ENCODE measurements at places on chromosomes 7 and 10.

DNA sequence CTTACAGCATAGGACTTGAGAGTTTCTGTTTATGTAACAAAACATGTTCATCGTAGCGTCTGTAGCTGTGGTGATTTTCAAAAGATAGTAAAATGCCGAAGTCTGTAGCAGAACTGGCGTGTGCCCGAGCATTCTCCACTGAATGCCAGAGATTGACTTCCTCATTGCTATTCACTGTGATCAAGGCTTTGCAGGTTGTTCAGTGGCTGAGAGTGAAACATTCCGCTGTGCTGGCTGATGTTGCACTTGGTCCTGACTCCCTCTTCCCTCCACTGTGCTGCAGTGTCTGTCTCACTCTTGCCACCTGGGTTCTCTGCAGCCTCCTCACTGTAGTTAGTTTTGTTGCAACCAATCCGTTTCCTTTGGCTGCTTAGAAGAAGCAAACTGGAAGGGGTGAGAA is 37.6 kb downstream of the FHIP2A start:
- DNase-seq, result no peak

DNA sequence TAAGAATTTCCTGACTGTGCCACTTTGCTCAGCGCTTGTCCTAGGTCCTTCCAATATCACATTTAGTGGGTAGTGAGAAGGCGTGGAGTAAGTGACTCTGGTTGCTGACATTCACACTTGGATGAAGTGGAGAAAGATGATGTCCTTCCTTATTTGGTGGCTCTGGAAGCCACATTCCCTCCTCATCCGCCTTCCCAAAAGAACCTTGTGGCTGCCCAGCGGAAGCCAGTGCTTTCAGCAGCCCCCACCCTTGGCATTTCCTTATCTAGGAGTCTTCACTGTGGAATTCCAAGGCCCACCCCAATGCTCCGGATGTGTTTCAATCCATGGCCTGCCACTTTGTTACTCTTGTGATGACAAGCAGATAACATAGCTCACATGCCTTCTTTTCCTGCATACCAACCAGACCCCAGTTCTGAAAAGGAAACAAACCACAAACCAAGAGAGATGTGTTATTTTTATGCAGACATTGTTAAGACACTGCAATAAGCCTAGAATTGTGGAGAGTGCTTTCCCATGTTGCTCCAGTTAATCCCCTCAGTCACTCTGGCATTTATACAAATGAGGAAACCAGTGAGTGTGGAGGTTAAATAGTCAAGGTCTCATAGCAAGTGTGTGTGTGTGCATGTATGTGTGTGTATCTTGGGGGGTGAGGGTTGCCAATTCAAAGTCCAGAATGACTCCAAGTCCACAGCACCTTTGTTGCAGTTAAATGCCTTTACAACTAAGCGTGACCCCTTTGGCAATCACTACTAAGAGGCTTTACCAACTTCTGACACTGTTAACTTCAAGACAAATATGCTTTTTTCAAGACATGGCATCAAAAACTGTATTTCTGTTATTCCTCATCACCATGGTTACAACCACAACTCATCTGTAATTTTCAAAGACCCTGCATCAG is 10.3 kb upstream of the ANKRD1 start:
- DNase-seq, result no peak

DNA sequence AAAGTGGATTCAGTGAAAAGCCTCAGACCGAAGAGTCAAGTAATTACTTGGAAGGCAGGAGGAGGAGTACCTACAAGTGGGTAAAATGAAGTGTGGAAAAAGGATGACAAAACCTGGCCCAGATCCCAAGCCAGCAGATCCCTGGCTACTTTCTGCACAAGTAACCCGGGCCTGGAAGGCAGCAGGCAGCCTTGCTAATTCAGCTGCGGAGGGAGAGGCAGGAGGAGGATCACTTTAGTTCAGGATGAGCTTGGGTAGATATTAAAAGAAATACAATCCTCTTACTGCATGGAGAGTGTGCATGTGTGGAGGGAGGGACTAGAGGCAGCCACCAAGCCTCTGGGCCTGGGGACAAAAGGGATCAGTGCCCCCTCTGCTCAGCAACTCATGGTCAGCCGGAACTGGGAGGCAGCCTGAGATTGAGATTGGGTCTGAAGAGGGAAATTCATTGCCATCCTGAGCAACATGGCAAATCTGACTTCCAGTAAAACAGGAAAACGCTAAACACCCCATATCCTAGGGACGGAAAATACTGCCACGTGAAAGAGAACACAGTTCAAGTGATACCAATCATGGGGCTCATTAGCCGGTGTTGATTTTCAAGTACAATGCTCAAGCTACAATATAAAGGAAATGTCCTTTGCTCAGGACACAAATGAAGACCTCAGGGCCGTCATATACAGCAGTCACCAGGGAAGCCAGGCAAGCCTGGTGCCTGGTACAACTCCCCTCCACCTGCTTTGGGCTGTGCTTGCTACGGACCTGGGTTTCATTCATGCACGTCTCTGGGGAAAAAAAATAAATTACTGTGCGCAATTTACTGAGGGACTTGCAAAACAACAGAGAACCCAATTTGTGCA is 1.3 kb downstream of the AMPH start:
- no peak for DNase-seq

DNA sequence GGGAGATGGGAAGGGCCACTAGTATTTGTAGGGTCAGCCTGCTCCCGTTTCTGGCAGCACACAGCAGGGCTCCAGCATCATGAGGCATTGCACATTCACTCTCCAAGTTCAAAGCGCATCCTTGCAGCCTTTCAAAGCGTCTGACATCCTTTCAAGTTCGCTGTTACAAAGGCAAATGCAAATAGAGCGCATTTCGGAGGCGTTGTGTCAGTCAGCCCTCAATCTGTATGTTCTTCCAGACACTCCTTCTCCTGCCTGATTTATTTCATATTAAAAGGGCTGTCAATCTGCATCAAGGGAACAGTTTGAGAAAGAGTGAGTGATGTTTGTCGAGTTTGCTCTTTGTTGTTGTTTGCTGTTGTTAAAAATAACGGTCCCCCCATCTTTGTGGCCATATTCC is 188.5 kb downstream of the SNX10 start:
- DNase-seq, result no peak

GRCh38 chr10:68756766-68757165 is 35.7 kb downstream of the CCAR1 start:
- DNase-seq, result no peak

DNA sequence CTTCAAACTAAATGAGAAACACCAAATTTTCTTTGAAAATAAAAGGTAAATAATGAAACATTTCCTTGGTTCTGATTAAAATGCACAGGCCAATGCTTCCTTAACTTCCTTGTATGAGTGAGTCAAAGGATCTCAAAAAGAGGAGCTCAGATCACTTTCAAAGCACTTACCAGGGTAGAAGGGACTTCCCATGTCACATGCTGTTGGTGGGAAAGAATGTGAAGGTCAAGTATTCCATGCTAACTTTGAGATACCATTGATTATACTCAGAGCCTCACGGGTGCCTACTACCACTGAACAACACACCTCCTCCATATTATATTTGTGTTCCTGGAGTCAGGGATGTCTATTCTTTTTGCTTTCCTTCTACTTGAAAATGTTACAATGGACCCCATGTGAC is 233.5 kb upstream of the KIAA1217 start:
- DNase-seq, result no peak

DNA sequence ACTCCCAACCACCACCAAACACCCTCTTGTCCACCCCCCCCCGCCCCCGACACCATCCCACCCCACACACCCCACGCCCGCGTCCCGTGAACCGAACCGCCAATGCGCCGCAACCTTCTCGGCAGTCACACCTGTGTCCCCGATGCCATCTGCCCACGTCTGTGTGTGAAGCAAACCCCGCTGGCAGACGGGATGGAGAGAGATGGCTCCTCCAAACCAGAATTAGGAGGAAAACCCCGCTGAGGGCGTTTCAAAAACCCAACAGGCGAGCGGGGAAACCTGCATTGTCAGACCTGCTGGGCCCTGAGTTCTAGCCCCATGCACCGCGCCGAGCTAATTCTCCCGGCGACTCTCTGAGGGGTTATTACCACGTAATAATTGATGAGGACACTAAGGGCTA is 28.6 kb upstream of the KCNK18 start:
- no peak for DNase-seq

GRCh38 chr7:150371996-150372270 is 3.3 kb downstream of the REPIN1 start:
- DNase-seq, result no peak

All from thoracic aorta (tissue), 2 donors.